ENCODE measurements at places on chromosomes 2 and 18. TPM values are rescaled to one million over a fixed set of nuclear protein-coding genes. Genes with fewer than 3 reads are reported as not detected.

Gene COL4A4
- under 0.01 TPM for total RNA-seq

DNA sequence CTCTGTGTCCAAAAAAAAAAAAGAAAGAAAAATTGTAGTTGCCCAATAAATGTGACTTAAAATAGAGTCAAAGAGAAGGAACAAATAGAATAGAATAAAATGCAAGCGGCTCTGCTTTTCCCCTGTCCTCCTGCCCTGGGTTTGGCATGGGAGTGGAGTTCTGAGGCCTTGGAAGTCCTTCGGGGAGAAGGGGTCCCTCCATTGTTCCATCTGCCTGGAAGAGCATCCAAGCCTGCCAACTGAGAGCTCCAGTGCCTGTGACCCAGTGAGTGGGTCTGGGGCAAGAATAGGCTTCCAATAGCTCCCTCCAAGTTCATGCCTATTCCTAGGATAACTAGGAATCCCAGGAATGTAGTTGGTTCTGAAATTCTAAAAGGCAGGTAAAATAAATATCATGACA is 321.4 kb downstream of the MYCN start:
- DNase-seq = no peak

GRCh38 chr2:41922177-41922576 is 125.6 kb upstream of the PKDCC start:
- peak; percentile 74 for DNase-seq

GRCh38 chr2:97948926-97949325 is 46.8 kb downstream of the TMEM131 start:
- no peak for DNase-seq

GRCh38 chr2:715854-716560 is 38.8 kb upstream of the TMEM18 start:
- peak; percentile 14 for DNase-seq

Gene ACMSD
- not detected for total RNA-seq

DNA sequence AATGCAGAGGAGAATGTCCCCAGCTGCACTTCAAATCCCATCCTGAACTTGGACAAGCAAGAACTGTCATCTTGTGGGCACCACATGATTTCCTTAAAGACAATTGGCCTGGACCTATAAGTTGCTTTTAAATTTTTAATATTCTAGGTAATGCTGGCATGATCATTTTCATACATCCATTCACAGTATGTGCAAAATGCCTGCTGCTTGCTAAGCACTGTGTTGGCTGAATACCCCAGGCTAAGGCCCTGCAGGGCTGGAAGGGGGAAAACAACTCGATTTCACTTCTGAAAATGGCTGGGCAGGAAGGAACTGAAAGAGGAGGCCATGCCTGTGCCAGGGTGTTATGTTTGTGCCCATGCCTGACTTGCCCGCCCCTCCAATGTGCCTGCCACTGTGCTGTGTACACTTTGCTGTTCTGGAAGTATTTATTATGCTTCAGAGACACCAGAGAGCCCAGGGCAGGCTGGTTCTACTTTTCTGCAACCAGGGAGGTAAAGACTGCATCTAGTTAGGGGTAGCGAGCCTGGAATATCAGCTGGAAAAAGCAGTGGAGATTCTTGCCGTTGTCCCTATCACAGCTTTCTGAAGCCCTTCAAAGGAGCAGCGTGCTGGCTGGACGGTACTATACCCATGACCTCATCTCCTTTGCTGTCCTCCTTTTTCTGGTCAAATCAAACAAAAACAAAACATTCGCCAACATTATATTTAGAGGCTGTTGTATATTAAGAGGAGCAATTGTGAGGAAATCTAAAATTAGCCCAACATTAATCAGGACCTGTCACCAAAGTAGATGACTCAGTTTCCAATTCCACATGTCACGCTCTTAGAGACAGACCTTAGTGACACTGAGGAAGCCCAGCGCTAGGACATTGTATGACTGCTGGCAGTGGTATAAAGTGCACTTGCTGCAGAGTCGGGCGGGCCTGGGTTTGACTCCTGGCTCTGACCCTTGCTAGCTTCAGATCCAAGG is 158.1 kb downstream of the DDX1 start:
- no peak for DNase-seq

Gene PAX8
- total RNA-seq = 1.3 TPM

GRCh38 chr2:5077479-5078089 is 614.6 kb upstream of the SOX11 start:
- DNase-seq = no peak

DNA sequence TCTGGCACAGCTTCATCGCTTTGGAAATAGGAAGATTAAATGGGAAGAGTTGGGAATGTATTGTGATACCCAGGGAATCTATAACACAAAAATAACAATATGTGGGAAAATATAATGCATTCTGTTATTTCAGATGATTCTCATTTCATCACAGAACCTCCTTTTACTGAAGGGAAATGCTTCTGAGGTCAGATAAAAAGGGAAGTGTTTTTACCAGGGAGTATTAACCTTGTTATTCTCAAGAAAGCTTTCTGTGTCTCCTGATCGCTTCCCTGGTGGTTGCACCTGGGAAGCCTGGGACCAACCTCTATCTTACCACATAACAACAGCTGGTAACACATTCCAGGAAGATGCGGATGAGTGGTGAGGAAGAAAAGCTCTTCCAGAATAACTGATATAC is 47.2 kb downstream of the SCG2 start:
- no peak for DNase-seq

- no peak for DNase-seq
Observed at GRCh38 chr2:165376571-165376975, 92.9 kb upstream of the CSRNP3 start.

Gene KCNJ3
- not detected for total RNA-seq

DNA sequence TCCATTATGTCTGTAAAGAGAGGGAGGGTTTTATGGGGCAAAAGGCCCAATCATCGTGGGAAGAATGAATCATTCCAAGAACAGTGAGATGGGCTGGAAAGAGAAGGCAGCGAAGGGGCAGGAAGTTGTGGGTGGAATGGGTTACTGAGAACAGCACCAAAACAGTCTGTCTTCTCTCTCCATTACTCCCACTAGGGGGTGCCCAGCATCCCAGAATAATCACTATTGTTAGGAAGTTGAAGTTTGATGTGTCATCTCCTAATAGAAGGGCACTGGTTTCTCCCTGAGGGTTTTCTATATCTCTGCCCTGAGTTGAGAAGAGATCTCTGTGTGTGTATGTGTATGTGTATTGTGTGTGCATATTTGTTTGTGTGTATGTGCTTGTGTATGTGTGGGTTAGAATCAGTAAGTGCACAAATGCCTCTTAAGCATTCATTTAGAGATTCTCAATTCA is 76.6 kb upstream of the MAP4K3 start:
- DNase-seq = peak; percentile 95

DNA sequence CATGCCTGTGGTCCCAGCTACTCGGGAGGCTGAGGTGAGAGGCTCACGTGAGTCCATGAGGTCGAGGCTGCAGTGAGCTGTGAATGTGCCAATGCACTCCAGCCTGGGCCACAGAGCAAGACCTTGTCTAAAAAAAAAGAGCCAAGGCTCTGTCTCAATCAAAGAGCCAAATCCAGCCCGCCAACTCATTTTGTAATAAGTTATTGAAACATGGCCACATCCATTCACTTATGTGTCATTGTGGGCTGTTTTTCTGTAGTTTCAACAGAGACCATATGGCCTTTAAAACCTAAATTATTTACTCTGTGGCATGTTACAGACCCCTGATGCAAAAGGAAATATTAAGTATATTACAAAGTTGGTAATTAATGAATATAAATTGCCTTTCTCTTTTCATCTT is 60.8 kb downstream of the GPR39 start:
- DNase-seq = no peak

- no peak for DNase-seq
Observed at GRCh38 chr2:23350792-23351355, 34.1 kb upstream of the KLHL29 start.

DNA sequence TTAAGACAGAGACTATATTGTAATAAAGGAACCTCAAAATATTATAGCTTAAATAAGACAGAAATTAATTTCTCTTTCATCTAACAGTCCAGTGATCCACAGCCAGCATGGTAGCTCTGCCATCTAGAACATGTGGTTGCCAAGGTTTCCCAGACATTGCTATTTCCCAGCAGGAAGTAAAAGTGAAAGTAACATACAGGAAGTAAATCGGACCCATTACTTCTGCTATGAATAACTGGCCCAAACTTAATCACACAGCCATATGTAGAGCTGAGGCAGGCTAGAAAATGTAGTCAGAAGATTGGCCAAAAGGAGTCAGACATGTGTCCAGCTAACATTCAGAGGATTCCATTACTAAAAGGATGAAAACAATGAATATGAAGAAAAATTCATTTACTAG is 71.0 kb downstream of the NOL4 start:
- peak; percentile 8 for DNase-seq

Gene SULT1C4
- 0.32 TPM for total RNA-seq

- DNase-seq = no peak
Observed at GRCh38 chr2:128551435-128551834, 232.8 kb upstream of the HS6ST1 start.

Gene PCARE
- not detected for total RNA-seq

Gene NTSR2
- not detected for total RNA-seq

- peak; percentile 51 for DNase-seq
Observed at GRCh38 chr2:186889101-186889879, 40.3 kb upstream of the ZSWIM2 start.

- DNase-seq = no peak
Observed at GRCh38 chr2:95374921-95375471, 27.5 kb upstream of the FAHD2A start.

DNA sequence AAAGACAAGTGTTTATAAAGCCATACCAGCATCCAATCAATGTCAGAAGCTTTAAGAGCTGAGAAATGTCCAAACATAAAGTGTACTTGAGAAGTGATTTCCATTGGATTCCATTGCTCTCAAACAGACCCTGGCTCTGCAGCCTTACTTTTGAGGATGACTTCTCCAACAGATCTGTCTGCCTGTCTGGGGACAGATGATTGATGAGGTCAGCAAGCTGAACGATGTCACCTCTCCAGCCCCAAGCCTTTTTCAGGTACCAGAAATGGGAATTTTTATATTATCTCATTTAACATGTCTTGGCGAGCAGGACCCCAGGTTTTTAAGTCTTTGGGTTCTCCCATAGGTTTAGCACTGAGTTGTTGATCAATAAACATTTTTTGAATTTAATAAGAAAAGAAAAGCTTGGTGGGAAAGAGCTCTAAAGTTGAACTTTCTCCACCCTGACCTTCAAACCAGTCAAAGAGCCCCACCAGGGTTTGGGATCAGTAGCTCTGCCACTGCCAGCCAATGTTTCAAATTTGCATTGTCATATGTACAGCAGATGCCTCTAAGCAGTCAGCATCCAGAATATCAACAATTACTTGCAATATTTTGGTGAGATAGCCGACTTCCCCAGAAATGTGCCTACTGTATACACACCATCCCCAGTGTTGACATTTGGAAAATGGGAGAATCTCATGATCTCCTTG is 22.5 kb downstream of the PTPN18 start:
- no peak for DNase-seq

Gene EFHD1
- total RNA-seq = 2.3 TPM

DNA sequence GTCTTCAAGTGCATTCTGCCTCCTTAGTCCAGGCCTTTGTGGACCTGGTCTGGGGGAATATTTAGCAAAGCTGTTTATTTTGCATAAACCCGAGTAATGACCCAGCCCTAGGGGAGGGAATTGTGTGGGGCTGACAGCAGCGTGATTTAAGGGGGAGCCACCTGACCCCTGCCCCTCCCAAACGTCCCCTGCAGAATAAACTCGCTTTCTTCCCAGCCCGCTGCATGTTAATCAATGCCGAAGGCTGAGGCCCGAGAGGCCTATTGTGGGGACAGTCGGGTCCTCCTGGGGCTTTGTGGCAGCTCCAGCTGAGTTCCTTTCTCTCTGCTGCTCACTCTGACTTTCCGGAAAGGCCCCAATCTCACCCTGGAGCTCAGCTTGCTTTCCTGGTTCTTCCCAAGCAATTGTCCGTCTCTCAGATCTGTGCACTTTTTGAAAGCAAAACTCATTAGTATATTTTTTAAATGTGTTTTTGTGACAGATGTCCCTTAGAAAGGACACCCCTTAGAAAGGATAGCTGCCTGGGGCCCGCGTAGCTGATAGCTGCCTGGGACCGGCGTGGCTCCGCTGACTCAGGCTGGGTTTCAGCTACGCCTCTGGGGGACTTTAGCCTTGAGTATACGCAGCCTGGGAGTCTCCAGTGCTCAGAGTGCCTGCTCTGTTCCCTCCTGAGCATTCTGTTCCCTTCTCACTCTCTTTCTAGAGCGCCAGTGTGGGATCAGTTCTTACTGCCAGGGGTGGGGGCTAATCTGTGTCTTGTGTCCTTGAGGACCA is 158.3 kb downstream of the GLI2 start:
- DNase-seq = no peak

GRCh38 chr2:125643128-125643527 is 1012.8 kb upstream of the GYPC start:
- no peak for DNase-seq

GRCh38 chr18:12038639-12039539 is 54.8 kb upstream of the ANKRD62 start:
- DNase-seq = peak; percentile 71

DNA sequence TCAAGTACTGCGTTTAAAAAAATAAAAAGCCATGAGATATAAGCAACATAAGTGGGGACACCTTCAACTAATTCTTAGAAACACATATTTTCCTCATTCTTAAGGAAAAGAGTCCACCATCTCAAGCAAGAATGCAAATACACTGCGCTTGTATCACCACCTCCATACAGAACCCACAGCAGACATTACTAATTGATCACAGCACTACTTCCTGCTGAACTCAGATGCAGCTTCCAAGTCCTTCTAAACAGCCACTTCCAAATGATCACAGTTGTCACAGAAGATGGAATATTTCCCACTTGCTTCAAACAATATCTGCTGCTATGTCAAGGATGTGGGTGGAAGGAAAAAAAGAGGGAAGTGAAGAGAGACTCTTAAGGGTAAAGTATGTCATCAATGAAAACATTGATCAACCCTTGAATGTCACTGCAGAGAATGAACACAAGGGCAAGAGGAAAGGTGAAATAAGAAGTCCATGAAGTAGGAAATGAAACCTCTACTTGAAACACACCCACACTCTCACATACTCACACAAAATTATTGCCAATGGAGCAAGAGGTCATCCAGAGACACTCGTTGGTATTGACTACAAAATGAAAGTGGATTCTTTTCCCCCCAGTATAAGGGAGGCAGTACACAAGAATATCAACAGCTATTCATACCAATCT is 22.1 kb downstream of the TGFA start:
- DNase-seq = no peak

Gene CNTNAP5
- total RNA-seq = not detected

Gene DCDC2C
- total RNA-seq = not detected

DNA sequence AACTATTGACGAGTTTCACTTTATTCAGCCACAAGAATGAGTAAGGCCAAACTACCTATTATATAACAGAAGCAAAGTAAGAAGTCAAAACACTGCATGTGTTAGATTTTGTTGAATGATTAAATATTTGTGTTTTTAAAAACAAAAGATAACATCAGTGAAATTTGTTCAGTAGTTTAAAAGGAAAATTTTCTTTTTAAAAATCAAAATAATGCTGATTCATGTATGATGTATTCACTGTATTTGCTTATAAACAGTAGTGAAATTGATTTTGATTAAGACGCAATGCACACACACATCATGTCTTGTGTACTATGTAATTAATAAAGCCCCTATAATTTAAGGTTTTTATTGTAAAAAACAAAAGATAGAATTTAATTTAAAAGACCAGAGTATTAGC is 73.6 kb upstream of the PSMD14 start:
- no peak for DNase-seq

Data from fibroblast of villous mesenchyme (primary cell).